Regular cardiac myocyte (primary cell): ENCODE measurements at places on chromosomes 5 and 9. TPM values are rescaled to one million over a fixed set of nuclear protein-coding genes. Genes with fewer than 3 reads are reported as not detected.

OR1N2 gene
- not detected in 2 replicates for total RNA-seq

ROR2 gene
- total RNA-seq: 0.38 and 3.9 TPM in 2 replicates

PLAC8L1 gene
- 0.38 TPM in 1 of 2 replicates, not detected in the other for total RNA-seq

RUSC2 gene
- 19.9 and 24.8 TPM in 2 replicates for total RNA-seq

BARHL1 gene
- total RNA-seq: not detected in 2 replicates

C6 gene
- under 0.01 TPM in 1 of 2 replicates, not detected in the other for total RNA-seq

SPATA31D4 gene
- not detected in 2 replicates for total RNA-seq

C9orf50 gene
- total RNA-seq: 0.28 TPM in 1 of 2 replicates, not detected in the other

PCDHAC1 gene
- total RNA-seq: under 0.01 and 0.56 TPM in 2 replicates

FABP6 gene
- total RNA-seq: 0.19 TPM in 1 of 2 replicates, not detected in the other

CSF2 gene
- total RNA-seq: 0.38 and 1.1 TPM in 2 replicates

SOX30 gene
- under 0.01 TPM in 1 of 2 replicates, not detected in the other for total RNA-seq

FBP2 gene
- not detected in 2 replicates for total RNA-seq

PCDHB14 gene
- total RNA-seq: 0.58 and 2.5 TPM in 2 replicates

ABCA2 gene
- 10.4 and 20.3 TPM in 2 replicates for total RNA-seq

TICAM2 gene
- total RNA-seq: 3.1 and 6.3 TPM in 2 replicates

JADE2 gene
- total RNA-seq: 22.6 and 28.8 TPM in 2 replicates

INVS gene
- total RNA-seq: 30.1 and 31.0 TPM in 2 replicates
